Anterior cingulate cortex (tissue), 58 donors: ENCODE measurements at places on chromosomes 12 and 14.

DNA sequence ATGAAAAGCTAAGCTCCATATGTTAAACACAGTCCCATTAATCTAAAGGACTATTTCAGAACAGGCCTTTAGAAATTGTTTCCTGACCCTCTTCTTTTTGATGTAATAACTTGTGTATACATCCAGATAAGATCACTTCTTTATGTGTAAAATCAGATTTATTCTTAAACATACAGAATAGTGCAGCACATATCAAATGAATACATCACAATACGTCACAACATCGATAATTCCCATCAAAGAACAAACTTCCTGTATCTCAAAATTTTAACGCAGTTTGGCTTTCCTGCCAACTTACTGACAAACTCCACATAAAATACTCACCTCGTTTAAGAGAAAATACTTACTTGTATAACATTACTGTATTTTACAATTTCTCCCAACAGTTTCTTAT lies 108.7 kb downstream of the ITPR2 start:
- no peak for DNase-seq

DNA sequence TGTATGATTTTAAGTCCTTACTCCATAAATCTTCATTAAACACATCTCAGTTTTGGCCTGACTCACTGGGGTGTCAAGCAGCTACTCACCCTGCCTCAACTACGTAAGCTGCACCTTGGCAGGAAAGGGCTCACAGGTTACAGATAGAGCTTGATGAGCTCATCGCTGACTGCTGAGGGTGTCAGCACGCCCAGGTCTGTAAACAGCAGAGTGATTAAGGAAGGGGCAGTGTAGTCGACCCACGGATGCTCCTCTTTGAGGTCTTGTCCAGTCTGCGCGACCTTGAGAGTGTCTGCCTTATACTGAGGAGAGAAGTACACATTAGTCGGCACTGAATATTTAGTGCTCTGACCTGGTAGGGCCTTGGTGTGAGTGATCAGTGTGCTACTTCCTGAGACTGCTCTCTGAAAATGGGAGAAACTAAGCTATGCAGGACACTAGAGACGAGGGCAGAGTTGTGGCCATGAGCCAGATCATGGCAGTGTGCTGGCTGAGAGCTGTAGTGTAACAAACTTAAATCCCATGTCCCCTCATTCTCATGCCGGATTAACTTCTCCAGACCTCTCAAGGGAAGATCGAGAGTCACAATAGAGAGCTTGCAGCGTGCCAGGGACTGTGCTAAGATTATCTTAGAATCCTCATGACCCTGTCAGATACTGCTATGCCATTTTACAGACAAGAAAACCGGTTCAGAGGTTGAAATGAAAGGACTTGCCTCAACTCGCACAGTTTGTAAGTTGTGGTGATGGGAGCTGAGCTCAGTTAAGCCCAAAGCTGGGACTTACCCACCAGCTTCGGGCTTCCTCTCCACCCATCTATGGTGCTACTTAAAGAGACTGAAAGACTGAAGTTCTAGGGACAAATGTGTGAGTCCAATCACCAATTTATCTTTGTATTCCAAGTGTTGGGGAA lies 11.6 kb downstream of the EIF2B1 start:
- DNase-seq: no peak

GRCh38 chr12:11922361-11922760 lies 148.4 kb upstream of the BCL2L14 start:
- DNase-seq: no peak

- peak; percentile 21 for DNase-seq
Measured at GRCh38 chr14:103385929-103386712, 906 bp downstream of the MARK3 start.

GRCh38 chr12:13101821-13102375 lies 1.6 kb downstream of the GSG1 start:
- DNase-seq: no peak

GRCh38 chr12:93778306-93778705 lies 101.1 kb downstream of the CRADD start:
- DNase-seq: no peak

DNA sequence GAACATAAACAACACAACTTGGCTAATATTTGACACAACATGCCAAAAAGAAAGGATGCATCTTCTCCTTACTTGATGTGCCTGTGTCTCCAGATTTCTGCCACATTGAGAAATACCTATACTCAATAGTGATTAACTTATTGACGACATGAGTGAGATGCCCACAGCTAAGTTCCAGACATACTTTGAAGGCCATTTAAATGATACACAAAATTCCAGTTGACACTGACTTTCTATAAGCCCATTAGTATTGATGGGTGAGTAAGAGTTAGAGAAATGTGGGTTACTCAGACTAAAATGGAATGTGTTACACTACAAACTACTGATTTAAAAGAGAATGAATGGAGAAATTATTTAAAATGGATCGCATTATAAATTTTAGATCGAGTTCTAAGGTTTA lies 838.2 kb upstream of the MGAT4C start:
- DNase-seq: no peak

- no peak for DNase-seq
Measured at GRCh38 chr12:71135812-71136176, 22.0 kb downstream of the TSPAN8 start.

- DNase-seq: no peak
Measured at GRCh38 chr12:113609692-113610469, 138.2 kb upstream of the LHX5 start.

- DNase-seq: no peak
Measured at GRCh38 chr14:106845286-106846087, 1319.1 kb downstream of the TMEM121 start.

DNA sequence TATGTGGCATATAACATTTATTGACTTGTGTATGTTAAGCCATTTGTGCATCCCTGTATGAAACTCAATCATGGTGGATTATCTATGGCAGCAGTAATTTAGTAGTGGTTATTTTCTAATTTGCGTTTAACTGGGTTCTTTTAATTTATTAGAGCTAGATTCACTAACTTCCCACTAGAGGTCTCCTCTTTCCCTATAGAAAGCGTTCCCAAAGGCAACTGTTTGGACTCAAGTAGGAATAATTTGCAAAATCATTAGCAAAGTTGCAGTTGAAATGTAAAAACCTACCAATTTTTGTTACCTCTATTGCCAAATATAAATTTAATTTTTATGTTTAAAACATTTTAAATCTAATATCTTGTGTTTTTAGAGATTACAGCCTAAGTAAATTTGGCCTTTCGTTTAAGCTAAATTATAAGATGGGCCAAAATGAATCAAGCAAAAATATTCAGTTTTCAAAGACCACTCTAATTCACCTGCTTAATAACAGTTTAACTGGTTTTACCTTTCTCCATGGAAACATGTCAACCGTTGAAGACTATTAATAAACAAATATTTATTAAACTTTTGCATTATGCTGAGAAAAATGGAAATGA lies 6.0 kb downstream of the DMAC2L start:
- DNase-seq: no peak

DNA sequence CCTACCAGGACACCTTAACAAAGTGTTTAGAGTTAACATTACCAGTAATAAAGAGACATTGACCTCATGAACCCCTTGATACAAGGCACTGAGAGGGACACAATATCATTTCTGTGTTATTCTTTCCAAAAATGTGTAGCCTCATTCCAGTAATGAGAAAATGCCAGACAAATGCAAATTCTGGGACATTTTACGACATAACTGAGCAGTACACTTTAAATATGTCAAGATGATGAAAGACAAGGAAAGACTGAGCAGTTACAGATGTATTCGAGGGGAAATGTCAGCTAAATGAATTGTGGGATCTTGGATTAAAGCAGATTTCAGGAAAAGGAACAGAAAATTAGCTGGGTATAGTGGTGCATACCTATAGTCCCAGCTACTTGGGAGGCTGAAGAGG lies 255.6 kb downstream of the ERC1 start:
- no peak for DNase-seq

GRCh38 chr14:75989134-75989533 lies 3.6 kb downstream of the IFT43 start:
- no peak for DNase-seq

- no peak for DNase-seq
Measured at GRCh38 chr14:36085861-36086260, 90.7 kb downstream of the PTCSC3 start.

- no peak for DNase-seq
Measured at GRCh38 chr12:113407931-113408600, 4.4 kb upstream of the SDS start.

GRCh38 chr14:105480807-105481801 lies 5.6 kb upstream of the CRIP1 start:
- peak; percentile 76 for DNase-seq

DNA sequence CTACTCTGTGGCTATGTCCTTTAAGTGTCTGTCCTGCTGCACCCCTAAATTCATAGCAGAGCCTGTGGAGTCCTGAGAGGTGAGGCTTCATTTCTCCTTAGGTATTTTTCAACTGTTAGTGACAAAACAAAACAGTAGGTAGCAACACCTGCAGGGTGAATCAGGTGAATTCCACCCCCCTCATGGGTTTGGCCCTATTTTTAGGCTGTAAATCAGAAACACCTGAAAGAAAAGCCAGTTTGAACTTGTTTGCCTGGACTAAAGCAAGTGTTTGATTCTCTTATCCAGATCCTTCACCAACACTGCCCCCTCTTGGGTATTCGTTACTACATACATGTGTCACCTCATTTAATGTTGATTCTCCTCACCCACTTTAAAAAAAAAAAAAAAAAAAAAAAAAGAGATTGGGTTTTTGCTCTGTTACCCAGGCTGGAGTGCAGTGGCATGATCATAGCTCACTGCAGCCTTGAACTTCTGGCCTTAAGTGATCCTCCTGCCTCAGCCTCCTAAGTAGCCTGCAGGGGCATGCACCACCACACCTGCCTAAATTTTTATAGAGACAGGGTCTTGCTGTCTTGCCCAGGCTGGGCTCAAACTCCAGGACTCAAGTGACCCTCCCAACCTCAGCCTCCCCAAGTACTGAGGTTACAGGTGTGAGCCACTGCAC lies 10.3 kb downstream of the TBPL2 start:
- no peak for DNase-seq

- no peak for DNase-seq
Measured at GRCh38 chr12:112153181-112153892, 28.0 kb downstream of the TRAFD1 start.

- DNase-seq: no peak
Measured at GRCh38 chr12:25699454-25699853, 146.4 kb upstream of the LMNTD1 start.

DNA sequence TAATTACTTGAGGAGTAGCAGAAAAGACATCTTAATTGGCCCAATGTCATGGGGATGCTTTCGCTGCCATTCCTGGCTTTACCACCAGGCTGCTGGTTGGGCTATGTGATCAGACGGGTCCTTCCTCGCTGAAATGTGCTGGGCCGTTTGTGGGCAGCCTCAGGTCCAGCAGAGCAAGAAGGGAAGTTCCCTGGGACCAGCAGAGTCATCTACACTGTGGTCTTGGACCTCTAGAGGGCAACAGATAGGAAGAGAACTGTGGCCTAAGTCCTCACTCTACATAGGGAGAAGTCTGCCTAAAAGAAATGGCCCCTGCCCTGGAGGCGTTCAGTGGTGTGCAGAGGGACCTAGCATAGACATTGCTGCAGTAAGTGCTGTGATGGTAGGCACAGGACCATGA lies 10.9 kb downstream of the EVL start:
- no peak for DNase-seq

- DNase-seq: no peak
Measured at GRCh38 chr12:85920324-85920947, 46.3 kb downstream of the NTS start.

DNA sequence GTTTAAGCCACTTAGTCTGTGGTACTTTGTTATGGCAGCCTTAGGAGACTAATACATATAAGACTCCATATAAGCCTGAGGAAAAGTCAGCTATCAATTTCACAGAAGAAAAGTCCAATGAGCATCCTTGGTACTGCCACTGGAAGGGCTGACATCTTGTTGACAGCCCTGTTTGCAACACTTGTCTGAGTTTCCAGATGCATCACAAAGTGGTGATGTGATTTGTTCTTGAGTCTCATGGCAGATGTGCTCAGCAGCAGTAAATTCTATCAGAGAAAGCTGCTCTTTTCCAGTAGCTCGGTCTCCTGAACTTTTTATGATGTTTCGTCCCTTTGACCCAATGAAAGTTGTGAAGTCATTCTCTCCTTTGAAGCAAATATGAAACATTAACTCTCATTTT lies 54.3 kb downstream of the STON2 start:
- DNase-seq: no peak

DNA sequence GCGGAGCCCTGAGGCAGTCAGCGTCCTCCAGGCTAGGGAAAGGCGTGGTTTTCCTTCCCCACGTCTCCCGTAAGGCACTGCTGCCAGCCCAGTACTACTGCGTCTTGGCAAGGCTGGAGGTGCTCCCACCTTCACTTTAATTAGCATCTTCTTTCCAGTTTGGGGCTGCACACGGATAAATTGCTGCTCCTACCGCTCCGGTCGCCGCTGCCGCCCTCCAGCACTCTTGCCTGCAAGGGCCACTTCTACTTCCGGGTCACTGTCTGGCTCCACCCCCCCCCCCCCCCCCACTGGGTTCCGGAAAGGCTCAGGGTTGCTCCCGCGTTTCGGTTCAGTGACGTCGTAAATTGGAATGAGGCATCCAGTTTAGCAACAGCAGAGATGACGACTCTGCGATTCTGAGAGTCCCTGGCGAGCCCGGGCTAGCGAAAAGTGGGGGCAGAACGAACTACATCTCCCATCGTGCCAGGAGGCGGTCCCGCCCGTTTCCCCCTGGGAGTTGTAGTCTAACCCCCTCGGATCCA lies at the start of gene NEDD8:
Gene NEDD8, minus strand, starts transcription at position 247 of the 524 bp plus-strand sequence. Its CDS starts 100 bp downstream, at position 147.
- DNase-seq: peak; percentile 92

- no peak for DNase-seq
Measured at GRCh38 chr12:40001406-40001805, 104.5 kb downstream of the SLC2A13 start.

DNA sequence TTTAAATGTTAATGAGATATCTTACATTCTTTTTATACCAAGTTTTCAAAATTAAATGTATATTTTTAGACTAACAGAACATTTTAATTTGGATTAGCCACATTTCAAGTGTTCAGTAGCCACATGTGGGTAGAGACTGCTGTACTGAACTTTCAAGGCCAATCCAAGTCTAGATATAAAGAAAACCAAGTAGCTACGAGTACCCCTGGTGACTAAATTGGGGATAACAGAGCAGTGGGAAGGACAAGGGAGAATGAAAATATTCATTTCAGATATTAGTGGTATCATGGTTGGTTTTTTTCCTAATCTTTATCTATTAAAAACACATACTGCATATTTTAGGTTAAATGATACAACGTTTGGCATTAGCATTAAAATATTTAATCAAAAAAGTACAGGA lies 69.4 kb upstream of the RHOJ start:
- no peak for DNase-seq

- peak; percentile 93 for DNase-seq
Measured at GRCh38 chr14:20682435-20683124, 1.8 kb upstream of the RNASE4 start.

GRCh38 chr12:72295744-72296143 lies 23.6 kb downstream of the TRHDE start:
- no peak for DNase-seq
